Activated naive CD8-positive, alpha-beta T cell treated with anti-CD3 and anti-CD28 coated beads for 36 hours (primary cell): ENCODE measurements at places on chromosomes 7 and 10.

DNA sequence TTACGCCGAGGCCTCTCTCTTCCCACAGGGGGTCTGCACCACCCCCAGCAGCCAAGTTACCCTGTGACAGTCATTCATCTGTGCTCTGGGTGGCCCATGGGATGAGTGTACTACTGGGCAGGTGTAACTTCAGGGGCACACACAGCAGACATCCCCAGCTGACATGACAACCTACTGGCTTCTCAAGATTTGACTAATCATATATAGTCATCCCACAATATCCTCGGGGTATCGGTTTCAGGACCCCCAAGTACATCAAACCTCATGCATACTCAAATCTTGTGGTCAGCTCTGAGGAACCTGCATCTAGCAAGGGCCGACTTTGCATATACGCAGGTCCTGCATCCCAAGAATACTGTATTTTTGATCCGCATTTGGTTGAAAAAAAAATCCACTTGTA lies 336.9 kb upstream of the C7orf33 start:
- DNase-seq = no peak

DNA sequence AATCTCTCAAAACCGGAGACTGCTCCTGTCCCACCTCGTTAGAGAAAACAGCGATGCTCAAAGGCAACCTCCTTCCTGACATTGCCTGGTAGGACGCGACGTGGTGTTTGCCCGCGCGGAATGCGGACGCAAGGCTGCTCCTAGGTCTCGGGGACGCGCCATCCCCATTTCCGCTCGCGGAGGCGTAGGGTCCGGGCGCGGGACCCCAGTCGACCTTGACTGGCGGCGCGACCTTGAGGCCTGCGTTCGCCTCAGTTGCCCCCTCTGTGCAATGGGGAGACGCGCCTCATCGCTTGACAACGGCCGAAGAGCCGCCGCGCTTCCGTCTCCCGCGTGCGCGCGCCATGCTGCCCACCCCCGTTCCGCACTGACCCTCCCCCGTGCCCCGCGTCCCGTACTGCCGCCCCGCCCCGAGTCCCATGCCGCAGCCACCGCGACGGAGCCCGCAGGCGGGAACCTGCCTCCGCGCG lies 412 bp upstream of the PPIA start:
- DNase-seq = no peak

- no peak for DNase-seq
These were observed 72.9 kb upstream of the ARMC3 start for GRCh38 chr10:22854935-22855421.

DNA sequence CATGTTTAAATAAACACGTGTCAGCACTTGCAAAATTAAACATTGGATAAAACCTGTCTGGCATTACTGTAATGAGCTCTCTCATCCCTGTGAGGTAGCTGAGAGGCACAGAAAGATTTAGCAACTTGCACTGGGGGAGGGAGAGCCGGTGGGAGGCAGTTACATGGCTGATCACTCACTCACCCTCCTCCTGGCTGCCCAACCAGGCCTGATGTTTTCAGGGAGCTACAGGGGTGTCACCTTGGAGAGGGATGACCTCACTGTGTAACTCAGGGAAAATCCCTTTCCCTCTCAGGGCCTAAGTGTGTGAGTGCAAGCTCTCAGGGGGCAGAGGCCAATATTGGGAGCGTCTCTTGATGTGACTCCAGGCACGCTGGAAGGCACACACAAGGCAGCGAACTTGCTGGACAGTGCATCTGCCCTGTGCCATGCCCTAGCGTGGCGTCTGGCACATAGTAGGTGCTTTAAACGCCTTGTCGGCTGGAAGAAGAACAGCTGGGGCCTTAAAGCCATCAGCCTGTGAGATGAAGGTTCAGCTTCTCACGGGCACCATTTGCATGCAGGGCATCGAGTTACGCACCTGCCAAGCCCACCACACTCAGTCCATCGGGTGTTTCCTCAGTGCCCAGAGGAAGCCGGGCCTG lies 51.1 kb downstream of the ELFN1 start:
- no peak for DNase-seq

DNA sequence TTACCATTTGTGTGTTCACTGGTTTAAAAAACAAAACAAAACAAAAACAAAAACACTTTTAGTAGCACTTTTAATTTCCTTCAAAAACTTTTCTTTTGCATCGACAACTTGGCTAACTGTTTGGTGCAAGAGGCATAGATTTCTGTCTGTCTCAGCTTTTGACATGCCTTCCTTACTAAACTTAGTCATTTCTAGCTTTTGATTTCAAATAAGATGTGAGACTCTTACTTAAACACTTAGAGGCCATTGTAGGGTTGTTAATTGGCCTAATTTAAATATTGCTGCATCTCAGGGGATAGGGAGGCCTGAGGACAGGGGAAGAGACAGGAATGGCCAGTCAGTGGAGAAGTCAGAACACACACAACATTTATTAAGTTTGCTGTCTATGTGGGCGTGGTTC lies 66.3 kb downstream of the AVL9 start:
- no peak for DNase-seq

- DNase-seq = no peak
These were observed 32.3 kb downstream of the CARD11 start for GRCh38 chr7:3011211-3011852.

- no peak for DNase-seq
These were observed 71.4 kb downstream of the PROSER2 start for GRCh38 chr10:11894381-11895107.

GRCh38 chr10:34364253-34365037 lies 450.7 kb downstream of the PARD3 start:
- no peak for DNase-seq

- DNase-seq = no peak
These were observed 39.3 kb downstream of the LRRC18 start for GRCh38 chr10:48900371-48900801.

- DNase-seq = no peak
These were observed 178.6 kb downstream of the CXCL12 start for GRCh38 chr10:44206127-44206818.

DNA sequence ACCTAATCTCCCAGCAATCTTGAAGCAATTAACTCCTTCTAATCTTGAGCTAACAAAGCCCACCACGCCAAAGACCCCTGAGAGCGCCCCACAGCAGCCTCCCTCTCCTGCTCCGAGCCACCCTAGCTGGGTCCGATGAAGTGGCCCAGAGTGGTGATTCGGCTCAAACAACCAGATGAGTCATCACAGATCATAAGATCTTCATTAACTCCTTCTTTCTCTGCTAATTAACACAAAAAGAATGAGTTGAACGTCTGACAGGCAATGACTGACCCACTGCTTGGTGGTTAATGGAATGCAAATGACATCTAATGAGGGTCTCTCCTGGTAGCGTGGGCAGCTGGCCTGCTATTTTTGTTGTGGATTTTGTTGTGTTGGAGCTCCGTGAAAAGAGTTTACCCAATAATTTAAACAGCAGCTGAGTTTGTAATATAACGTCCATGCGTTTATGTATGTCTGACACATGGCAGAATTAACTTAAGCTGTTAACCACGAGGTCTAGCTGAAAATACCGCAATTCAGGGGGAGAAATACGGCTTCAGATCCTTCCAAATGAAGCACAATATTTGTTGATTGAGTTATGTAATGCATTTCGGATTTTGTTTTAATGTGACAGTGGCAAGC lies 161.4 kb downstream of the RAB11FIP2 start:
- DNase-seq = no peak

DNA sequence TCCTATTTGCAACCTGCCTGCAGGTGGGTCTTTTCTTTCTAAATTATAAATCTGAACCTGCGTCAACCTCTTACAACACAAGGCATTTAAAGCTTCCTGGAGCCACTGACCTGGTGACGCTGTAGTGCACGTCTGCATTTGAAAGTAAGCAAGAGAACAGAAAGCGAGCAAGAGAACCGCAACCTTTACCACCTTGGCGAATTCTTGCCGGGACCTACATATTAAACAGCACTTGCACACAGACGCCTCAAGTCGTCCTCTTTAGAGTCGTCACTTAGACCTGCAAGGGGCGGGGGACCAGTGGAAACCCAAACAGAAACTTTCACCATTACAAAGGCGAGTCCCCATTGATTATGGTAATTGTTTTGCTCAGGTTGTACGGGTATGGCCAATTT lies 9.5 kb downstream of the GLI3 start:
- peak; percentile 39 for DNase-seq

GRCh38 chr7:32119790-32120196 lies 49.6 kb upstream of the PDE1C start:
- DNase-seq = no peak

GRCh38 chr7:143285470-143285778 lies 666 bp downstream of the TMEM139 start:
- no peak for DNase-seq

DNA sequence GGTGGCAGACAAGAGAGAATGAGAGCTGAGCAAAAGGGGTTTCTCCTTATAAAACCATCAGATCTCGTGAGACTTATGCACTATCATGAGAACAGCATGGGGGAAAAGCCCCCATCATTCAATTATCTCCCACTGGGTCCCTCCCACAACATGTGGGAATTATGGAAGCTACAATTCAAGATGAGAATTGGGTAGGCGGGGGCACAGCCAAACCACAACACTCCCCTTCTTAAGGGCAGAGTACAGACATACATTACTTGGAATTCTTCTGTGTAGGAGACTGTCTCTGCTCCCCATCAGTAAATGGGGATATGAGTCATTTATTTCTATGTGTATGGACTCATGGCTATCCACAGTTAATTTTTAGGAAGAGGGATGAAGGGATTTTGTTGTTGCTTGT lies 31.2 kb downstream of the FAM171A1 start:
- DNase-seq = no peak

GRCh38 chr10:10326116-10326515 lies 691.6 kb upstream of the CELF2 start:
- no peak for DNase-seq

GRCh38 chr10:127474501-127474900 lies 74.6 kb upstream of the NPS start:
- DNase-seq = no peak

DNA sequence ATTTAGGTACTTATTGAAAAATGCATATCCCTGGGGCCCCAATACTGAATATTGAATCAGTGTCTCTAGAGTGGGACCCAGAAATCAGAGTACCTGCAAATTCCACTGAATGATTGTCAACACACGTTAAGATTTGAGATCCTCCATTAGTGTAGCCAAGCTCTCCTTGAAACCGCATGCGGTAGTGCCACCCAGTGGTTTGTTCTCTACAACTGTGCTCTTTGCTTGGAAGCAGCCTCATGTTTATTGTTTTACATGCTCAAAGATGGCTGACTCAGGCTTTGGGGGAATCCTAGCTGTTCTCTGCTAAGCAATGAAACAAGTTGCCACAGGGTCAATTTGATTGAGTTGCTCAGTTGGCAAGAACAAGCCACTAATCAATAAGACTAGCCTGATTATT lies 340.2 kb upstream of the CELF2 start:
- DNase-seq = peak; percentile 18

GRCh38 chr10:87659571-87660483 lies at the start of gene PAPSS2:
PAPSS2 (plus strand) TSS chr10:87659878; CDS start chr10:87659982, 104 bp downstream.
- peak; percentile 25 for DNase-seq

GRCh38 chr10:114526126-114526503 lies 121.8 kb upstream of the AFAP1L2 start:
- DNase-seq = no peak

- no peak for DNase-seq
These were observed 110.6 kb downstream of the ZFAND4 start for GRCh38 chr10:45561952-45562351.

- DNase-seq = no peak
These were observed 15.8 kb upstream of the DNMBP start for GRCh38 chr10:100025576-100025975.

DNA sequence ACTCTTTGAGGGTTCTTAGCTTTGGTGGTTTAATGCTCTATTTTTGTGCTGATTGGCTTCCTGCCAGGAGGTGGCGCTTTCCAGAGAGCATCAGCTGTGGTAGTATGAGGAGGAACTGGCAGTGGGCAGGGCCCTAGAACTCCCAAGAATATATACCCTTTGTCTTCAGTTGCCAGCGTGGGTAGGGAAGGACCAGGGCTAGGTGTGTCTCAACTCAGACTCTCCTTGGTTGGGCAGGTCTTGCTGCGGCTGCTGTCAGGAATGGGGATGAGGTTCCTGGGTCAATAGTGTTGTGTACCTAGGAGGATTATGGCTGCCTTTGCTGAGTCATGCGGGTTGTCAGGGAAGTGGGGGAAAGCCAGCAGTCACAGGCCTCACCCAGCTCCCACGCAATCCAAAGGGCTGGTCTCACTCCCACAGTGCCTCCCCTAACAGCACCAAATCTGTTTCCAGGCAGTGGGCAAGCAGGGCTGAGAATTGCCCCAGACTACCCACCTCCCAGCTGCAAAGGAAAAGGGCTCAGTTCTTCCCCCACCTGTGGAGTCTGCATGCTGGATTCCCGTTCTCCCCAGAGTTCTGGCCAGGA lies 191.5 kb downstream of the PHTF2 start:
- DNase-seq = no peak

DNA sequence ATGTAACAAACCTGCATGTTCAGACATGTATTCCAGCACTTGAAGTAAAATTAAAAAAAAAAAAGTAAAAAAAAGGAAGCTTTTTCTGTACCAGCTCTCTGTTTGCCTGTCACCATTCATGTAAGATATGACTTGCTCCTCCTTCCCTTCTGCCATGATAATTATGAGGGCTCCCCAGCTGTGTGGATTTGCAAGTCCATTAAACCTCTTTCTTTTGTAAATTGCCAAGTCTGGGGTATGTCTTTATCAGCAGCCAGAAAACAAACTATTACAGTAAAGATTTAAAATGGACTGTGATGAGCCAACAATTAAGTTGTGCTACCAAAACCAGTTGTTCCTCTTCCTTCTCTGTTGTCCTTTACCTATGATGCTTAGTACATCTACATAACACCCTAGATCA lies 619.6 kb downstream of the ARL4A start:
- no peak for DNase-seq

DNA sequence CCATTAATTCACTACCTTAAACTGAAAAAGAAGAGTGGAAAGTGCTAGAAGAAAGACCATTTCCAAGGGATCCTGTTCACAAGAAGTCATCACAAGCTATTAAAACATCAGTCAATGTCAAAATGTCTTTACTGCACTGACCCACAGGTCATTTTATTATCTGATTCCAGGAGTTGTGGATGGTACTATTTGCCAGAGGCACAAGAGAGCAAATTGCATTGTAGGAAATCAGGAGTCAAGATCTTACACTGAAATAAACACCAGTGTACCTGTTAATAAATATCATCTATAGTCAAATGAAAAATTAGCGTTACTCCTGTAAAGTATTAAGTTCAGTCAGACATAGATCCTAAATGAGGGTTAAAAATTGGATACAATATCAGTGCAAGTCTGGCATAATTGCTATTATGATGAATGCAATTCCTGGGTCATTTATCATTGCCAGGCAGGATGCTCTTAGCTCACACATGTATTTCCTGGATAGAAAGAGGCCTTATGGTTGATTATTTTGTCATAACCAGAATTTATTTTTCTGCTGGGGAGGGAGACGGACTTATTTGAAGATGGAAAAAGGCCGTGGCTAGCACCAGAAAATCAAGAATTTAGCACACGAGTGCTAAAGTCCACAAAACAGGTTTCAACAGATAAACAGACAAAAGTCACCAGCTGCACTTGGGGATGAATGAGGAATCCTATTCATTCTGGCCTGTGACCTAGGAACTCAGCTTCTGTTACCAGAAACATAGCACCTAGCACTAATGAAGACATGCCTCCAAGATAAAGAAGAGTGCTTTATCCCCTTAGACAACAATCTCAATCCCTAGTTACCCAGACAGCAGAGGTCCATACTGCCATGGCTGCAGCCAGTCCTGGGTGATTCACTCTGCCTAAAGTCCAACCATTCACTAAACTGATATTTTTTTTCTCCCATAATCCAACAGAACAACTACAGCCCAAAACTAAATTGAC lies 683.1 kb upstream of the POM121L12 start:
- no peak for DNase-seq
